ENCODE measurements at places on chromosomes 11 and 22.

GRCh38 chr11:117468888-117469287, 141.2 kb downstream of the CEP164 start:
- DNase-seq = peak; percentile 54

GRCh38 chr22:35539910-35540594, 579 bp upstream of the RASD2 start:
- DNase-seq = peak; percentile 62

DNA sequence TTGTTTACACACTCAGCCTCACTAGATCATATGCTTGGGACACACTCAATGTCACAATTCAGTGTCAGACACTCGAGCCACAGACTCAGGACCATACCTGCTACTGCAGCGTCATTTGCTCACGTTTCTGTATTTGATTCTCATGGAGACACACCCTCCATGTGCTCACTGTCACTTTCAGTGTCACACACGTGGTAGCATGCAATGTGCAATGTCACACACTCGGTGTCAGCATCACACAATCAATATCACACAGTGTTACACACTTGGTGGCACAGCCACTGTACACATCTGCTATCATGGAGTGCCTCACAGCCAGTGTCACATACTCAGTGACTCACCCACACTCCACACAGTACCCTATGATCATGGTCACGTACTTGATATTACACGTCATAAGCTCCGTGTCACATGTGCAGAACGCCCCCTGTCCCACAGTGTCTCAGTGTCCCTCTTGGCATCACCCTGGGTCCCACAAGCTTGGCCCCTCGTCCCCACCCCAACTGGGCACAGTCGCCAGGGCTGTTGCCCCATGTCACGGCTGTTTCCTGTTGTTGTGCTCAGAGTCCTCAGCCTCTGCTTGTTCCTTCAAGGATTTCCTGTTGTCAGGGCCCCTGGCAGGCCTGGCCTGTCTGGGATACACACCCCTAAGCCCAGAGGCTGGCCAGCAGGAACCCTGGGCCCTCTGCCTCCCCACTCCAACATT, 49.6 kb downstream of the PDE2A start:
- no peak for DNase-seq

DNA sequence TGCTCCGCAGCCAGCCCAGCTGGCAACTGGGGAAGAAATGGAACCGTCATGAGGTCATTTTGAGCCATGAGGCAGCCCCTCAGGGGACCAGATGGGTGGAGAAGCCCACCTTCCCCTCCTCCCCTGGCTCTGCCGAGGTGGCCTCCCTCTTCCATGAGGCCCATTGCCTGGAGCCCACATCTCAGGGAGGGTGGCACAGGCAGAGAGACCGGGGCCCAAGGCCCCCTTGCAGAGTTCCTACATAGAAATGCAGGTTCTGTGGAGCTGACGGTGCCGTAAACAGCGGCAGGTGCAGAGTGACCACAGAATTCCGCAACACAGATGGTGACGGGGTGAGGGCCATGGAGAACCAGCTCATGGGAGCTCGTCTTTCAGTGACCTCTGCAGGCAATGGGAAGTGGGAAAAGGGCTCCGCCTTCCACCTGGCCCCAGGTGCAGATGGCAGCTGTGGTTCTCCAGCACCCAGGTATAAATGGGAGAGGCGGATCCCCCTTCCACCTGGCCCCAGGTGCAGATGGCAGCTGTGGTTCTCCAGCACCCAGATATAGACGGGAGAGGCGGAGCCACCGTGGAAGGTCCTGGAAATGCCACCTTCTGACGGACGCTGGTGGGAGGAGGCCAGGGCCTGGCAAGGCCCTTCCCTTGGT, 765.4 kb downstream of the BRD1 start:
- DNase-seq = peak; percentile 64

GRCh38 chr11:111303461-111303860, 5.1 kb downstream of the POU2AF3 start:
- no peak for DNase-seq

DNA sequence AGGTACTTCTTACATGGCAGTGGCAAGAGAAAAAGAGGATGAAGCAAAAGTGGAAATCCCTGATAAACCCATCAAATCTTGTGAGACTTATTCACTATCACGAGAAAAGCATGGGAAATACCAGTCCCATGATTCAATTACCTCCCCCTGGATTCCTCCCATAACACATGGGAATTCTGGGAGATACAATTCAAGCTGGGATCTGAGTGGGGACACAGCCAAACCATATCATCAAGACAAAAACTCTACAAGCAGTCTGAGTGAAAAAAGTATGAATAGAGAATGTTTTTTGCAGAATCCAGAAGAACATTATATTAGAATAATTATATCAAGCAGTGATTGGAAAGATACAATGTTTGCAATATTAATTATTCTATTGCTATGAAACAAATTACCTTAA, 893.7 kb downstream of the FAM181B start:
- DNase-seq = no peak

All from posterior cingulate gyrus (tissue), 11 donors.